ENCODE measurements at places on chromosomes 4 and X.
A peak's percentile ranks its signal among the peaks of the same experiment; 100 is the strongest.

DNA sequence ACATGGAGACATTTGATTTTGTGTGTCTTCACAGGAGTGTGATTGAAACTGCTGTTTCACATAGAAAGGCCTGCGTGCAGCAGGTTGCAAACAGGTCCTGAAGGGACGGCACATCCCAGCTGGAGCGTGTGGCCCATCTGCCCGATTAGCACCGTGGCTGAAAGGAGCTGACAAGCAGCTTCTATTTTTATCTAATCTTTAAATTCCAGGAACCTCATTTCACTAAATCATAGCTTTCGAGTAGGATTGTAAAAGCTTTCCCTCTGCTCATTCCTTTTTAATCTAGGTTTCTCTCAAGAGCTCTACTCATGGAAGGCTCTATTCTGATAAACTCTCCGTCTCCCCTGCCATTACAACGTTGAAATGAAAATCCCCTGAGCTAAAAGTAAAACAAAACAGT, 106.8 kb downstream of the FSTL5 start:
- DNase-seq: peak; percentile 7

DNA sequence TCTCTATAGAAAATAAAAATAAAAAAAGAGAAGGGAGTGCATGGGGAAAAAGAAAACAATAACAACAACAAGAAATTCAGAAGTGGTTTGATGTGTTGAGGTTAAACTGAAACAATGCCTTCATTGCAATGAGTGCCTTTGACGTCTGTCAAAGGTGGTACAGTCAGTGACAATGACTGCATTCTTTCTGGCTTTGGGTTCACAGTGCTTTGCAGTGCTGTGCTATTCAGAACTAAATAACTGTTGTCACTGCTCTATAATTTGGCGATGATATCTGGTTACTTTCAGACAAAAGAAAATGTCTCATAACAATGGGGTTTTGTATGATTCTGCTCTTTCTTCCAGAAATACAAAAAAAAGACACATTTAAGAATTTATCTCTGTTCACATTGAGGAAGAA, 488.6 kb upstream of the MAGEB2 start:
- DNase-seq: no peak

DNA sequence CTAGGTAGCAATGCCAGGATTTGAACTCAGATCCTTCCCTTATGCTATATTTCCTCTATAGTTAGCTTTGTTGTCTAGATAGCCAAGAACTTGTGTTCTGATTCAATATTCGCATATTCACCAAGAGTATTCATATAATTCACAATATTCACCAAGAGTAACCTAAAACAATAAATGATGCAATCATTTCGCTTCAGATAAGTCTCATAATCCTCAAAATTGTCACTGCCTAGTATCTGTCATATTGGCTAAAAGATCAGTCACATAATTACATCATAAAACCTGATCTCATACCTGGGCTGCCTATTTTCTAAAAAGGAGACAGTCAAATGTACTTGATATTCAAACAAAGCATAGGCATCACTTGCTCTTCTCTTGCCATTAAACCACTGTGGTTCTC, 199.7 kb upstream of the CPEB2 start:
- DNase-seq: no peak

DNA sequence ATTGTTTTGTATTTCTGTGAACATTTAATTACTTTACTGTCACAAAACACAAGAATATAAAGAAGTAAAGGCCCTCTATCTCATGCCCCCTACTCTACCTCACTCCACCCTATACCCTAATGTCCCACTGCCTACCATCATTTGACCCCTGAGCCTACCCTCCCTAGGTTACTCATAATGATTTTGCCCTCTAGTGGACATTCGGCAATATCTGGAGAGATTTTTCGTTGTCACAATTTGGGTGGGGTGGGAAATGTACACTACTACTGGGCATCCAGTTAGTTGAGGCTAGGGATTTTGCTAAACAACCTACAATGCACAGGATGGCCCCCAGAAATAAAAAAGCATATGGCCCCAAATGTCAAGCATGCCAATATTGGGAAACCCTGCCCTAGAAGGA, 10.2 kb downstream of the TEX13A start:
- peak; percentile 31 for DNase-seq

DNA sequence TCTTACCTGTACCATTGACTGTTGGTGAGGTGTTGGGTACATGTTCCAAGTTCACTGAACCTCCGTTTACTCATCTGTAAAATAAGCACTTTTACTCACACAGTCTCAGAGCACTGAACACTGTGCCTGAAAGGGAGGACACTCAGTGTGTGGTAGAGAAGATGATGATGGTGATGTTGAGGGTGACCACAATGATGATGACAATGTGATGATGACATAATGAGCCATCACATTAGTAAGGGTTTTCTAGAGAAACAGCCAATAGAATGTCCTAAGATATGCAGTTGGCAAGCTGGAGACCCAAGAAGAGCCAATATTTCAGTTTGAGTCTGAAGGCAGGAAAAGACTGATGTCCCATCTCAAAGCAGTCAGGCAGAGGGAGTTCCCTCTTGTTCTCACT, 315.4 kb upstream of the IGFBP7 start:
- no peak for DNase-seq

GRCh38 chr4:68338625-68339024, 11.3 kb downstream of the YTHDC1 start:
- DNase-seq: no peak

DNA sequence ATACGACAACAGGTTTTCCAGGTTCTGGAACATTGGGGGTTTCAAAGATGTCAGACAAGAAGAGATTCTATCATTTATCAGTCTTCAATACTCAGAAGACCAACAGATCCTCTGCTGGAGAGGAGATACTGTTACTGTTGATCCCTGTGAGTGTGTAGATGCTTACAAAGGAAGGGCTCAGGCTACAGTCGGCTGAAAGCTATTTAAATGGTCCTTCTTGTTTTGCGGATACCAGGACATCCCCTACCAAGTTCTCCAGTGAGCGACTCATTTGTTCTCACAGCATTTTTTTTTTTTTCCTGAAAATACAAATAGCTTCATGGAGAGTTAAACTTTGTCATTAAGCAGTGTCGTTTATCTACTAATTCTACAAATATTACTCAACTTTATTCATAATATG, 201.6 kb downstream of the CAMK2D start:
- DNase-seq: no peak

DNA sequence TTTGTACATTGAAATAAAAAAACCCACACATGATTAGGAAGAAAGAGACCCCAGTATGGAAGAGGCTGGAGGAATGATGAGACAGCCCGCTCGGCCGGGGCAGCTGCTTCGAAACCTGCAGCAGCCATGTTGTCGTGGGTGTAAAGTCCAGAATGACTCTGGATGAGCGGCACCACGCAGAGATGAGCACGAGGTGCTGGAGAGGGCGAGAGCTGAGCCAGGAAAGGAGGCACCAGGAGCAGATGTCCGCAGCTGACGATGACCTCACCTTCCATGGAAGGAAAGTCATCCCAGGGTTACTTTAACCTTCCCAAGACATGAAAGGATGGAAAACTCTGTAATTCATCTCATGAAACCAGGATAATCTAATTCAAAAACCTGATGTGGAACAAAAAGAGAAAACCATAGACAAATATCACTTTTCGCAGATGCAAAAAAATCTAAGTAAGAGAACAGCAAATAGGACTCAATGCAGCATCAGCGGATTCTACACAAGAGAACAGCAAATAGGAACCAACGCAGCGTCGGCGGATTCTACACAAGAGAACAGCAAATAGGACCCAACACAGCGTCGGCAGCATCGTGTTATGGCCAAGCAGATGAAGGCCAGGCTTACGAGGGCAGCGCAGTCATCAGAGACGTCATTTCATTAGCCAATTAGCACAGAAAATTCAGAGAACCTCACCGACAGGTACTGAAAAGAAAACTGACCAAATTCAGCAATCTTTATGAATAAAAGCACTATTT, 25.9 kb upstream of the SPON2 start:
- no peak for DNase-seq

- DNase-seq: no peak
These were observed 1513.0 kb downstream of the STIM2 start for GRCh38 chr4:28373601-28374000.

DNA sequence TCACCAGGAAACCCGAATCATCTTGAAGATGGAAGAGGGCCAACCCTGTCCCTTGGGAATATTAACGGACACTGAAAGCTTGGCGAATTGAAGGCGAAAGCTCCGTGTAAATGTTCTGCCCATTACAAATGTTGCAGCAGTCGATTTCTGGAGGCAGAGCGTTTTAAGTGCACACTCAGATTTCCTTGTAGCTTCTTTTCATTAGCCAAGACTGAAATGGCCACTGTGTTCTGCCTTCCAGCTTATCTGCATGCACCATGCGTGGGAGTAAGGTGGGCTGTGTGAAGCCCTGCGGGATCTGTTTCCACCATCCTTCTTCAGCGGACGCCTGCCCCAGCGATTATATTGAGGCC, 1.3 kb downstream of the SMIM20 start:
- DNase-seq: no peak

DNA sequence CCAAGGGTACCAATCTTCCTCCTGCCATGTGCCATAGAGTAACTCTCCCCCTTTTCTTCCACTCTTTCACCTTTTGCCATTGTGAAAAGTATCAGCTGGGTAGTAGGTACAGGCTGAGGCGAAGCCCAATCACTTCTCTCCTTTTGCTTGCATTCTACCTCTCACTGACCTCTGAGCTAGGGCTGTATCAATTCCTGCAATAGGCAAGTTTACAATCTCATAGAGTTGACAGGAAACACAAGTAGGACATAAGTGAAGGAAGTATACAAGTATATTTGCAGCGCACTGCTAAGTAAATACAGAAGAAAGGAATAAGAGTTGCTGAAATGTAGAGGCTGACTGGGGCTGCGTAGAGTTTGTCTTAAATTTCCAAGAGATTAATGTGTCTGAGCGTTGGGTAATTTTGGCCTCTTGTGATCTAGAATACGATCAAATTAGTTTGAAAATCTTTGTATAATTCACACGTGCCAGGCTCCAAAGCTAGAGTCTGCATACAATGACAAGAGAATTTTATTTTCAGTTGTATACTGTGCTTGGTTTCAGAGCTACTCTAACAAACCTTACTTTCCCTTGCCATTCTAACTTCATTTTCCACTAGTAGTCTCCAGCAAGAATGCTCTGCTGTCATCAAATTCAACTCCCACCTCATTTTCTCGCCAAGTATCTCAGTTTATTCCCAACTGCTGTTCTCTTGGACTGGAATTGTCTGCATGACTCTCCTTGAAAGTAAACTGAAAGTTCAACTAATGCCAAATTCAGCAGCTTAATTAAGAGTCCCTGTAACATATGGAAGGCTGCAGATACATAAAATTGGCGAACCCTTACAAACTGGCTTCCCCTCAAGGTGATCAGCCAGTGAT, 90.3 kb downstream of the ATP11C start:
- DNase-seq: no peak

GRCh38 chr4:121108557-121108956, 36.2 kb upstream of the NDNF start:
- no peak for DNase-seq

DNA sequence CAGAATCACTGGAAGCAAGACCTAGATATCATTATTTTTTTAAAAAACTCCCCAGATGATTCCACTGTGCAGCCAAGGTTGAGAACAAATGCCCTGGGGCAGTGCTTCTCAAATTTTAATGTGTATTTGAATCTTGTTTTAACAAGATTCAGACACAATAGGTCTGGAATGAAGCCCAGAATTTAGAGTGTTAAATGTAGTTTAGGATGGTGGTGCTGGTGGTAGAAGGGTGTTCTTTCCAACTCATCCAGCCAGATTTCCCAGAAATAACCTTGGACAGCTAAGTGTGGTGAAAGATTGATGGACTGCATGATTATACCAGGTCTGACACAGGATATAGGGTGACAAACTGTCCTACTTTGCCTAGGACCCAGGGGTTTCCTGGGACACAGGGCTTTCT, 120.1 kb upstream of the MED14 start:
- DNase-seq: no peak

DNA sequence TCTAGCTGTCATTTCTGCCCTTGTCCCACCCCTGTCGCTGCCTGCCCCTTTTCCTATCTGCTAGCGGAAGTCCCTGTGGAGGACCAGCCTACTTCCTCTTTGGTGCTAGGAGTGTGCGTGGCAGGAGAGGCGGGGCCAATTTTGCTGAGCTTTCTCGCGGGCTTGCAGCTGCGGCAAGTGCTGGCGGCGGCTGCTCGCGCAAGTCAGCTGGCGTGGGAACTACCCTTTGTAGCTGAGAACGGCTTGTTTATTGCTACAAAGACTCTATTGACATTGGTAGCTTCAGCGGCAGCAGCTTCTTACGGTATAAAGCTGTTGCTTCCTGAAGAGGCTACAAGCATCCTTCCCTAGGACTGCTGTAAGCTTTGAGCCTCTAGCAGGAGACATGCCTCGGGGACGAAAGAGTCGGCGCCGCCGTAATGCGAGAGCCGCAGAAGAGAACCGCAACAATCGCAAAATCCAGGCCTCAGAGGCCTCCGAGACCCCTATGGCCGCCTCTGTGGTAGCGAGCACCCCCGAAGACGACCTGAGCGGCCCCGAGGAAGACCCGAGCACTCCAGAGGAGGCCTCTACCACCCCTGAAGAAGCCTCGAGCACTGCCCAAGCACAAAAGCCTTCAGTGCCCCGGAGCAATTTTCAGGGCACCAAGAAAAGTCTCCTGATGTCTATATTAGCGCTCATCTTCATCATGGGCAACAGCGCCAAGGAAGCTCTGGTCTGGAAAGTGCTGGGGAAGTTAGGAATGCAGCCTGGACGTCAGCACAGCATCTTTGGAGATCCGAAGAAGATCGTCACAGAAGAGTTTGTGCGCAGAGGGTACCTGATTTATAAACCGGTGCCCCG, at the start of gene MAGEH1:
MAGEH1 (plus strand) TSS at position 138 of the 843 bp plus-strand sequence; CDS start at position 386, 248 bp downstream.
- no peak for DNase-seq

DNA sequence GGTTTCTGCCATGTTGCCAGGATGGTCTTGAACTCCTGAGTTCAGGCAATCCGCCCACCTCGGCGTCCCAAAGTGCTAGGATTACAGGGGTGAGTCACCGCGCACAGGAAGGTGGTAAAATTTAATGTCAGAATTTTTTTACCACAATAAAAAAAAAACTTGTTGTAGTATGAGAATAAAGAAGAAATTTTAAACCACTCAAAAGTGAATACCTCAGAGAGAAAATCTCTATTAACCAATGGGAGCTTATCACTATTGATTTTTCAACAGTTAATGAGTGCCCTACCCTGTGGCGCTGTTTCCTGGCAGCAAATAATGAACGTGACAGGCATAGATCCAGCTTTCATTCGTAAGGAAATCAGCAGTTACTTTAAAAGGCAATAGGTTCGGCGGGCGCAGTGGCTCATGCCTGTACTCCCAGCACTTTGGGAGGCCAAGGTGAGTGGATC, 32.7 kb upstream of the SLC25A4 start:
- DNase-seq: no peak

GRCh38 chr4:78953231-78953630, 14.0 kb upstream of the PAQR3 start:
- DNase-seq: no peak

- DNase-seq: no peak
These were observed 280.9 kb upstream of the RPS6KA3 start for GRCh38 chrX:20547611-20548051.

- DNase-seq: no peak
These were observed 110.5 kb upstream of the NRK start for GRCh38 chrX:105711805-105712204.

DNA sequence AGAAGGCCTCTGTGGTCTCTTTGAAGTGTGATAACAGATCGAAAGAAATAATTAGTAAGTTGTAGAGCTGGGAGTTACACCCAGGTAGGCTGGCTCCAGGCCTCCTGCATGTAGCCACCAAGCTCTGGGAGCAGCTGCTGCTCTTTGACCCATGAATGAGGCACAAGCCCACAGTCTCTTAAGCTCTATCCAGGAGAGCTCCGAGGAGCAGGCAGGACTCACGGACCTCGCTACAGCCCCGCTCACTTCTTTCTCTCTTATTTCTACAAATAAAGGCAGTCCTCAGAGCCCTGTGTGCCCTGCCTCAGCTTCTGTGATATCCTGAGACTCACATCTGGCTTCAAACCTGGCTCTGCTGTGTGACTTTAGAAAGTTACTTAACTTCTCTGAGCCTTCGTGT, 86.9 kb downstream of the EVC start:
- no peak for DNase-seq

All from HEK293T (cell line).